D341Med (cell line): ENCODE measurements at places on chromosomes 1 and 21.
A peak's percentile ranks its signal among the peaks of the same experiment; 100 is the strongest.

- DNase-seq: no peak
These were observed 26.2 kb upstream of the VAMP3 start for GRCh38 chr1:7744882-7745281.

GRCh38 chr1:54124472-54124871 lies 28.3 kb downstream of the CDCP2 start:
- no peak for DNase-seq

GRCh38 chr1:220123889-220124288 lies 30.0 kb downstream of the IARS2 start:
- peak; percentile 49 for DNase-seq

GRCh38 chr1:2633936-2634491 lies 1.2 kb upstream of the MMEL1 start:
- no peak for DNase-seq

DNA sequence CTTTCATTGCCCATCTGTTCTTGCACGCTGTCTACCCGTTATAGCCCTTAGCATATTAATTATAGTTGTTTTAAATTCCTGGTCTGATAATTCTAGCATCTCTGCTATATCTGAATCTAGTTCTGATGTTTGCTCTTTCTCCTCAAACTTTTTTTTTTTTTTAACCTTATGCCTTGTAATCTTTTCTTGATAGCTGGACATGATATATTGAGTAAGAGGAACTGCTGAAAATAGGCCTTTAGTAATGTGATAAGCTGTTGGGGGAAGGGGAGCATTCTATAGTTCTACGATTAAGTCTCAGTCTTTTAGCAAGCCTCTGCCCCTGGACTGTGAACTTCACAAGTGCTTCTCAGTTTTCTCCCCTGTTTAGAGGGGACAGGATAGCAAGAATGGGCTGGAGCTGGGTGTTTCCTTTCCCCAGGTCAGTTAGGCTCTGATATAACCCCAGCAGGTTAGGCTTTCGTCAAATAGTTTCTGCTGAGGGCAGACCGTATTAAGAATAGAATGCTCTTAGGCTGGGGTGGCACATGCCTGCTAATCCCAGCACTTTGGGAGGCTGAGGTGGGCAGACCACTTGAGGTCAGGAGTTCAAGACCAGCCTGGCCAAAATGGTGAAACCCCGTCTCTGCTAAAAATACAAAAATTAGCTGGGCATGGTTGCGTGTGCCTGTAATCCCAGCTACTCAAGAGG lies 62.2 kb downstream of the ZFYVE9 start:
- DNase-seq: no peak

DNA sequence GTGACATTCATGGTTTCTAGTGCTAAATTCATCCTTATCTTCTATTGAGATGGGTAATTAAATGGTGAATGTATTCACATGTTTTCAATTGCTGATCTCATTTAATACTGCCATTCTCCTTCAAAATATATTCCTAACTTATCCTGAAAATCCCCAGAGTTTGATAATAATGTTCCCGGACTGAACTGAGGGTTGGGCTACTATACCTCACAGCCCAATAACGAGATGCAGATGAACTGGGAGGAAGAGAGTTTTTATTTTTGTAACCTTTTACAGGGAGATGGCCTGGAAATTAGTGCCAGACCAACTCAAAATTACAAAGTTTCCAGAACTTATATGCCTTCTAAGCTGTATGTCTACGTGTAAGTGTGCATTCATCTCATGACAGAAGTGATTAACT lies 210.8 kb downstream of the APP start:
- DNase-seq: no peak

DNA sequence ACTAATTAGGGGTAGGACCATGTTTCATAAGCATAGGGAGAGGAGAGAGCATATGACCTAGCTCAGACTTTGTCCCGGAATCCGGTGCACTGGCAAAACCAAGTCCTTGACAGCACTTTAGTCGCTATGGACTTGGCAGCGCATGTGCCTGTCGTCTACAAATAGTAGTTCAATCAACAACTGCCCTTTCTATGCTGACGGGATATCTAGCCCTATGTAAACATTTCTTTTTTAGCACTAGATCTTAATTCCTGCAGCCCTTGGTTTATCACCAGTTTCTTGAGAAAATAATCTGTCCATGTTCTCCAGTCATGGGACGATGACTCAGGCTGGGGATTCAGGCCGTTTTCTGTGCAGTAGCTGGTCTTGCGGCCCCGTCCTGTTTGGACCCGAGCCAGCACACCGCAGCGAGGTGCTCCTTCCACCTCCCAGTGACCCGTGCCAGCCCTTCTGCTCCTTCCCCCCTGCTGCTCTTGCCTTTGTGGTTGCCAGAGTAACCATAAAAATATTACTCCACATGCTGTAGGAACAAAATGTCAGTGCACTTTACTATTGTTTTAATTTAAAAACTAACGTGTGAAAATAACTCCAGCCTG lies 8.6 kb upstream of the MT1HL1 start:
- no peak for DNase-seq

DNA sequence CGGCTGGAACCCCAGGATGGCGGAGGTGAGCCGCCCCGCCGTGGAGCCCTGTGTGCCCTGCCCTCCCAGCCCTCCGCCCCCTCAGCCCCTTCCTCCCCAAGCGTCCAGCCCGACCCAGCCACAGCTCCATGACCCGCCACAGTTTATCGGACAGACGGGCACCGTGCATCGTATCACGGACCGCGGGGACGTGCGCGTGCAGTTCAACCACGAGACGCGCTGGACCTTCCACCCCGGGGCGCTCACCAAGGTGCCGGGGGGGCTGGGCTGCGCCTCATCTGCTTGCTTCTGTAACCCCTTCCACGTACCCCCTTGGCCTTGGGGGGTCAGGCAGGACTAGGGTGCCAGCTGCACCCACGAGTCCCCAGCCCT lies 6.6 kb upstream of the MMP23B start:
- no peak for DNase-seq

GRCh38 chr1:222441066-222441465 lies 106.8 kb downstream of the HHIPL2 start:
- DNase-seq: no peak

DNA sequence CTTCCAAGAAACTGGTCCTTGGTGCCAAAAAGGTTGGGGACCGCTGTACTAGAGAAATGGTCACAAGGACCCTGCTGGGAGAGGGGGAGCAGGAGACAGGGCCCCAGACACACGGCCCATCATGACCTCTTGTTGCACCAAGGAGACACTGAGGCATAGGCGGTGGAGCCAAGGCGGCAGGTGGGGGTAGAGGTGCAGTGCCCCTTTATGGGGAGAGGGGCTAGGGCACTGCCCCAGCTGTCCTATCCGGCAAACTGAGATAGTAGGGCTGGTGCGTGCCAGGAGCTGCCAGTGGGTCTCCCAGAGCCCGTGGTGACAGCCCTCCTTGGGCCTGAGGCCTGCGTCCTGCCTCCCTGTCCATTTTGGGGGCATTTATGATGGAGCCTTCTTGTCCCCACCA lies 20.3 kb downstream of the TNNT2 start:
- no peak for DNase-seq

DNA sequence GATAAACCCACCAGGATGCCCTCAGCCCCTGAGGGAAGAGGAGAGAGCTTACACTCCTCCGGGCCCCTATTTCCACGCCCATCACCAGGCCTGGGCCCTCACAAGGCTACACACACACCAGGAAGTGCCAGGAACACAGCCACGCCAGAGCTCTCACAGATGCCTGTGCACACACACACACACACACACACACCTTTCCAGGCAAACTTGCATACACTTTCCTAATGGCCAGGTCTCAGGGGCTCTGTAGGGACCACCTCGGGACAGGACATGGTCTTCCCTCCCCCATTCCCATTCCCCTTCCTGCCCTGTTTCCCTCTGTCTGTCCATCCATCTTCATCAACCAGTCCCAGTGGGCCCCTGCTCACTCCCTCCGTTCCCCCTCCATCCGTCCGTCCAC lies 9.7 kb upstream of the EPHA2 start:
- no peak for DNase-seq

DNA sequence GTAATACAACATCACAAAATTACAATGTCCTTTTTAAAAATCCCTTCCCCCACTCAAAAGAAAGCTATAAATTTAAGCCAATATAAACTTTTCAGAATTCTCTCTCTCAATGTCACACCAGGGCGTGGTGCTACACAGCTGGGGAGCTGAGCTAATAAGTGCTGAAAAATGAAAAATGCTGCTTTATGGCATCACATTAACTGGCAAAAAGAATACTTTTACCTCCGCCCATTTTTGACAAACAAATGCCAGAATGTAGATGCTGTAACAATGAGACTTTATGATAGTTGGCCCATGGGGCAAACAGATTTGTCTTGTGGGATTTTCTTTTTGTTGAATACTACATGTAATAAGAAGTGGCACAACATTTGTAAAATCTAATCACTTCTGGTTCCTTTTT lies 12.7 kb upstream of the LYPLAL1 start:
- DNase-seq: no peak

DNA sequence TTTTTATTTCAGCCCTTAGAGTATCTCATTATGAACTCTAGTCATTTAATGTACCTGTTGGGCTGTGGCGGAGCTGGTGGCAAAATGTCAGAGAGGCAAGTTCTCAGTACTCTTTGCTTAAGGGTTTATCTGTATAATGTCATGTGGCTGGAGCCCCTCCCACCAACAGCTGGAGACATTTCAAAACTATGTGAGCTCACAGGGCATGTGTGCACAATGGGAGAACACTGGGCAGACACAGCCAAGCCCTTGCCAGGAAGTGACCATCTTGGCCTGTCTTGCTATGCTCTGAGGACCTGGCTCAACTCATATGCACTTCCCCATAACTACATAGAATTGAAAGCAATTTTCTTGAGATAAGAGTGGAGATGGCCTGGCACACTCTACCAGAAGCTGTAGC lies 296.4 kb downstream of the PTPRU start:
- DNase-seq: no peak

GRCh38 chr1:30664103-30664755 lies 59.2 kb downstream of the MATN1 start:
- DNase-seq: no peak

- DNase-seq: no peak
These were observed 72.7 kb upstream of the FAM20B start for GRCh38 chr1:178953034-178953433.

- no peak for DNase-seq
These were observed 20.7 kb downstream of the TRIM33 start for GRCh38 chr1:114490274-114490693.

DNA sequence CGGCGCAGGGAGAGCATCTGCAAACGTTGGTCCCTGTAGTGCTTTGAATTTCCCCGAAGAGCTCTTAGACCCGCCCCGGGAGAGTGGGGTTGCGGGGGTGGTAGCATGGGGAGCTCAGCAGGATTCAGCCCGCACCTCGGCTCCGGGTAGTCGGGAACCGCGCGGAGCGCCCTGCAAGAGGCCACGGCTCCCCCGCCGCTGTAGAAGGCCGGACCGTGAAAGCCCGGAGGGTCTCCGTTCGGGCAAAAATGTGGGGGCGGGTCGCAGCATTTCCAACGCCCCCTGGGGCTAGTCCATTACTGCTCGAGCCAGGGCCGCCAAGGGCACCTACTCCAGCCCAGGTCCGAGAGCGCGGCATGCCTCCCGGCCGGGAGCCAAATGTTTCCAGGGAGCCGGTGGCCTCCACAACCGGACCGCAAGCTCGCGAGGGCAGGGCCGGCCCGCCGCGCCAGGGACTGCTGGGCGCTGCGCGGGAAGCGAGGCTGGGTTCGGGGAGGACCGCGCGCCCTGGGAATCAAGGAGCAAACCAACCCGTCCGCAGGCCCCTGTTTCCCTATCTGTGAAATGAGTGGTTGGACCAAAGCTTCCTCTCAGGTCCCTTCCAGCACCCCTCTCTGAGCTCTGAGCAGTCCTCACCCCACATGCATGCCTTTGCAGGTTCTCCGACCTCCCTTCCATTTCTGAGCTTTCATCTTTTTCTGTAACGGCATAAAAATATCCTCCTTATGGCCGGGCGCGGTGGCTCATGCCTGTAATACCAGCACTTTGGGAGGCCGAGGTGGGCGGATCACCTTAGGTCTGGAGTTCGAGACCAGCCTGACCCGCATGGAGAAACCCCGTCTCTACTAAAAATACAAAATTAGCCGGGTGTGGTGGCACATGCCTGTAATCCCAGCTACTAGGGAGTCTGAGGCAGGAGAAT lies 775 bp upstream of the TMEM63A start:
- no peak for DNase-seq

GRCh38 chr1:94036730-94037129 lies 84.2 kb downstream of the ABCA4 start:
- no peak for DNase-seq

GRCh38 chr1:85544689-85545215 lies 35.8 kb upstream of the CCN1 start:
- no peak for DNase-seq

- DNase-seq: peak; percentile 52
These were observed 1.4 kb upstream of the DNAJC11 start for GRCh38 chr1:6703016-6703415.

GRCh38 chr1:42359466-42359865 lies 21.1 kb upstream of the RIMKLA start:
- no peak for DNase-seq

- no peak for DNase-seq
These were observed 59.3 kb upstream of the PTGS2 start for GRCh38 chr1:186739515-186739914.

GRCh38 chr21:34073749-34074282 lies 438 bp downstream of the MRPS6 start:
- peak; percentile 83 for DNase-seq

GRCh38 chr1:69421286-69421685 lies 146.4 kb upstream of the LRRC7 start:
- DNase-seq: no peak

DNA sequence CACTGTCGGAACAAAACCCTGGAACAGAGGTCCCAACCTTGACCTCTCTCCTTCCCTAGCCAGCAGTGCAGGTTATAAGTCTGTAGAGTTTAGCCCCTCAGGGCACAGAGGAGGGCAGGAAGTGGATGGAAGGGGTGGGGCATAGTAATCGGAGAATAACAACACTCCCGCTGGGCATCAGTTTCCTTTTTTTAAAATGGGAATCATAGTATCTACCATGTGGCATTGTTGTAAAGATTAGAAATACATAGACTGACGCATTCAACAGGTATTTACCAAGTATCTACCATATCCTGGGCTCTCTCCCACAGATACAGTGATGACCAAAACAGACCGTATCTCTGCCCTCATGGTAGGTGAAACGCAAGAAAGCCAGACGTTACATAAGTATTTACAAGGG lies 24.9 kb upstream of the ATF3 start:
- DNase-seq: no peak

- DNase-seq: no peak
These were observed 284.6 kb downstream of the PTBP2 start for GRCh38 chr1:97006044-97006661.

GRCh38 chr1:208604295-208604694 lies 360.1 kb upstream of the PLXNA2 start:
- no peak for DNase-seq

GRCh38 chr21:43355925-43356289 lies 71.0 kb downstream of the SIK1 start:
- DNase-seq: no peak

GRCh38 chr1:235336903-235337302 lies 8.5 kb downstream of the GGPS1 start:
- no peak for DNase-seq

GRCh38 chr1:174723816-174724215 lies 275.9 kb upstream of the CACYBP start:
- no peak for DNase-seq

DNA sequence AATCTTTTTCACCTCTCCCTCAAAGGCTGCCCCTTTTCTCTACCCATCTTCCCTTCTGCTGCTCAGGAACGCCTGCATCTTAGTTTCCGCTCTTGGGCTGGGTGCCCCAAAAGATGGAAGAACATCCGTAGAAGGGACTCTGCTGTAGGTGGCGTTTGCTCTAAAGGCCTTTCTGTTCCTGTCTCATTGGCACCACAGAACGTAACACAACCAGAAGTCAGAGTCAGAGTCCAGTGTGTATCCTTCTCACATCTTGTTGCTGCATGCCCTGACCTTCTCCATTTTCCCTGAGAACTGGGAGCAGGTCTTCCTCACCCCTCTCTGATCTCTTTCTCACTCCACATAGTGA lies 103.3 kb downstream of the RNF220 start:
- DNase-seq: no peak
